ENCODE measurements at places on chromosomes 3 and 15. TPM values are rescaled to one million over a fixed set of nuclear protein-coding genes. Genes with fewer than 3 reads are reported as not detected.

DNA sequence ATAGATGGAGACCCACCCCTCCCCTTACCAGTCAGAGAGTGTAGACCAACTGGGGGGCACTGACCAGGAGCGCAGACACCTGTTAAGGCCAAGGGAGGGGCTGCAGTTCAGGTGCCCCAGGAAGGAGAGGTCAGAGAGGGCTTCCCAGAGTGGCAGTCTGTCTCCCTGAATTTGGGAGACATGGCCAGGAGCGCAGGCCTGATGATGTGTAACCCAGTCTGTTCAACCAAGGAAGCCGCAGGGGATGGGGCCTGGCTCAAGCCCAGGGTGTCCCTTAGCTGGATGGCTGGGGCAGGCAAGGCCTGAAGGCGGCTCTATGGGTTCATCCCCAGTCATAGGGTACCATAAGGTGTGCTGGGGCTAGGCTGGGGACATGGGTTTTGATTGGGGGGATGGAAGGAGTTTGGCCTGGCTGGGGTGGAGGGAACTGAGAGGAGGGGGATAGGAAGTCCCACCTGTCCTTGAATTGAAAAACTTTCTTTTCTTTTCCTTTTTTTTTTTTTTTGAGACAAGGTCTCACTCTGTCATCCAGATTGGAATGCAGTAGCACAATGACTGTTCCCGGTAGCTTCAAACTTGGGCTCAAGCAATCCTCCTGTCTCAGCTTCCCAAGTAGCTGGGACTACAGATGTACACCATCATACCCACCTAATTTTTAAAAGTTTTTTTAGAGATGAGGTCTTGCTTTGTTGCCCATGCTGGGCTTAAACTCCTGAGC is 75.7 kb downstream of the SMAD6 start:
- no peak for DNase-seq

- no peak for DNase-seq
These were observed 66.2 kb downstream of the THRB start for GRCh38 chr3:24428481-24428880.

DNA sequence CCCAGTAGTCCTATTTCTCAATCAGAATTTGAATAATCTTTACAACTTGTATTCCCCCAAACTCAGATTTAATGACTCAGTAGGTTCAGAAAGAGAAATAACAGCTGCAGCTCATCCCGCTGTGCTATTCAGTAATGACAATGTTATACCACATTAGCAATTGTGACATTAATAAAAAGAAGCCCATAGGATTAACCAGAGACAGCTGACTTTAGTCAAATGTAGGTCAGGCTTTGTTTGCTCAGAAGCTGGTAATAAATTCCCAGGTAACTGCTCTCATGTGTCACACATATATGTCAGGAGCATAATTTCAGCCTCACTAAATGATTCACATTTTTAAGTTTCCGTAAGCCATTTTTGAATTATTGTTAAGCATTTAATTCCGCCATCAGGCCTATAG is 222.0 kb upstream of the UBE2E2 start:
- DNase-seq: no peak

The SIDT1 gene
- 61.6 TPM for total RNA-seq

- DNase-seq: no peak
These were observed 21.0 kb downstream of the ANAPC13 start for GRCh38 chr3:134464689-134465365.

DNA sequence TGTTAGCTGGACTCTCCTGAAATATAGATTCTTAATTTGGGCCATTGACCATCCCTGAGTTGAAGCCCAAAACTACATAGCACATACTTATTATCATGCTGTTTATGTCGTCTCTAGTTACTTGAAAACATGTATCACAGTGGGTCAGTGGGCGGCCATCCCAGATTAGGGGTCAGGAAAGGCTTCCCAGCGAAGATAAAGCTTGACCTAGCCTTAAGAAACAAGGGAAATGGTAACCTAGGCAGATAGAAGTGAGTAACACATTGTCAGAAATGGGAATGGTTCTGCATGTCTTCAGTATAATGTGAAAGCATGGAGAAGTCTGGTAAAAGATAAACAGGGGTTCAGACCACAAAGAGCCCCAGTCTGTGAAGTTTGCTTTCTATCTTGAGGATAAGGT is 124.7 kb downstream of the C3orf70 start:
- DNase-seq: no peak

DNA sequence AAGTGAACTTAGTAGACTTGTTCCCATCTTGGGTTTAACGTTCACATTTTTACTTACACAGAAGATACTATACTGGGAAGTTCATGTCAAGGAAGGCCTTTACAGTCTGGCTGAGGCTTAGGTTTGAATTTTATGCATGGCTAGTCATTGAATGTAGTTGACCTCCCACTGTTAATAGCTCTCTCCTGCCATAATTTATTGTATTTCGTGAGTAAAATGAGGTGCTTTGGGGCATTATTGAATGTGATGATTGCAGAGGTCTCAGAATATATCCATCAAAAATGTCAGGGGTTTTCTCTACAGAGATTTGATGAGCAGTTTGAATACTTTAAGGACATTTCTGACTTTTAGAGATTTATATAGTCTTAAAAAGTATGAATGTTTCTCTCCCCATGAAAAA is 356.6 kb upstream of the GRM7 start:
- no peak for DNase-seq

DNA sequence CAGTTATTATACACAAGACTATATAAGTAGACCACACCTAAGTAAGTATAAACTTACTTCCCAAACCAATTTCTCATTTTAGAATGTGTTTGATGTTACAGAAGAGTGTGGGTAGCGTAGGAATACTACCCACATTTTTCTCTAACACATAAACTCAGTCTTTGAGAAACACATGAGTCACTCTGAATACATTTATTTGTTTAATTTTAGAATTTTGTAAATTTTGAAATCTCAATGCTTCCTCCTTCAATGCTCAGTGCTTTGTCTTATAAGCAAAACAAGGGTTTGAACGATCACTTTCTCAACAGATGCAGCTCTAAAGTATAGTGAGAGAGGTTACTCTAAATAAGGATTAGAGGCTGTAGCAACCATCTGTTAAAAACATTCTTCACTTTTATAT is 700.8 kb downstream of the SI start:
- DNase-seq: no peak

The SLITRK3 gene
- 1.2 TPM for total RNA-seq

The GP9 gene
- total RNA-seq: not detected

The RHCG gene
- total RNA-seq: 1.1 TPM

GRCh38 chr3:99865321-99865720 is 47.7 kb downstream of the CMSS1 start:
- DNase-seq: no peak

DNA sequence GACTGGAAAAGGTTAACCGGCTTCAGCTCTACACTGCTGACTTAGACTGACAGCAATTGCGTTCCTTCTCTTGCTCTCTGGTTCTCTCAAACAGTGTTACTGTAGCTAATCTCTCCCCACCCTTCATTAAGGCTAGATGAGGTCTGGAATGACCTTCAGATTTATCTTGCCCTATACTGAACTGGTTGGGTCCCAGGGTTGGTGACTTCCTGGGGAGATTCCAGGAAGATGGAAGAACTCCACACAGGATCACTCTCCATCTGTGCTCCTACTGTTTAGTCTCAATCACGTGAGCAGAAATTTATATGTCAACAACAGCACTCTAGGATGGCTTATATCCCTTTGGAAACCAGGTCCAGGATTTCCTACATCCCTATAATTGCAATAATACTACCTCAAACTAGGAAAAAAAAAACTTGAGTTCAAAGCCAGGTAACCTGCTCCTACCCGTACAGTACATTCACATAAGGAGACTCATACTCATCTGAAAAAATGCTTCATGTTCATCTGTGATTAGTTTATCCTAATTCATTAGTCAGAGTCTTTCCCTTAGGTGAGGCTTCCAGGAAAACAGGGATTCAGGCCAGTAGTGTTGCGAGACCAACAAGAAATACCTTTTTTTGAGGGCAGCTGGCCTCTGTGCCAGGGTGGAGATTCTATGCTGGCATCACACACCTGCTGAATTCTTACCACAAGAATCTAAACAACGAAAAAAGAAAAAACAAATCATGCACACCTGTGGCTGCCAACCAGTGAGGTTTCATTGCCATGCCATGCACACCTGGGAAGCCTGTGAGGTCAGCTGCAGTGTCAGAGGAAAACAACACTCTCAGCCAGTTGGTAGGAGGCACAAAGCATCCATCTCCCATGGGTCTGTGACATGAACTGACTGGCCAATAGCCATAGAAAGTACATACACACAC is 297.3 kb downstream of the MECOM start:
- no peak for DNase-seq

The PP2D1 gene
- total RNA-seq: not detected

- no peak for DNase-seq
These were observed 473.3 kb upstream of the NR2F2 start for GRCh38 chr15:95857124-95857757.

GRCh38 chr3:179309225-179310078 is 13.4 kb upstream of the ZNF639 start:
- no peak for DNase-seq

DNA sequence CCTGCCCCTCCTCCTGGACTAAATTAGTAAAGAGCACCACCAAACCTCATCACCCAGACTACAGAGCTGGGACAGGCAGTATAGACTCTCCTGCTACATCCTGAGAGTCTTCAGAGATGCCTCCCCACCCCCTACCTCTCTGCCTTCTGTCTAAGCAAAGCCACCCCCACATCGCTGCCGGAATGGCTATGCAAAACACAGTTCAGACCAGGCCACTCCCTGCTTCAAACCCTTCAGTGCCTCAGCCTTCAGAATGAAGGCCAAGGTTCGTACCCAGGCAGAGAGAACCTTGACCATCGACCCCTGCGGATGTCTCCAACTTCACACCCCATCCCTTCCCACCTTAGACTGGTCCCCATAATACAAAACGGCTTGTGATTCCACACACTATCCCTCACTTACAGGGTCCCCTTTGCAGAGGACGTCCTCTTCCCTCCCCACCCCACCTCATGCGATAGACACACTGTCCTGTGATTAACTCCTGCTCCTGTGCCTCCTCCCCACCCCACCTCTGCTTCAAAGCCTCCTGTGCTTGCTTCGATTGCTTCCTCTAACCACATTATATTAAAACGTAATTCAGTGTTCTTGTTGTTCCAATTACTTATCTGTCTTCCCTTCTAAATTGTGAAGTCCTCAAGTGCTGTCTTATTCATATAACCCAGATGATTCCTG is 175.3 kb downstream of the UACA start:
- DNase-seq: peak; percentile 25

The KNG1 gene
- total RNA-seq: not detected

- peak; percentile 51 for DNase-seq
These were observed 66.9 kb downstream of the RNF13 start for GRCh38 chr3:149879872-149880271.

DNA sequence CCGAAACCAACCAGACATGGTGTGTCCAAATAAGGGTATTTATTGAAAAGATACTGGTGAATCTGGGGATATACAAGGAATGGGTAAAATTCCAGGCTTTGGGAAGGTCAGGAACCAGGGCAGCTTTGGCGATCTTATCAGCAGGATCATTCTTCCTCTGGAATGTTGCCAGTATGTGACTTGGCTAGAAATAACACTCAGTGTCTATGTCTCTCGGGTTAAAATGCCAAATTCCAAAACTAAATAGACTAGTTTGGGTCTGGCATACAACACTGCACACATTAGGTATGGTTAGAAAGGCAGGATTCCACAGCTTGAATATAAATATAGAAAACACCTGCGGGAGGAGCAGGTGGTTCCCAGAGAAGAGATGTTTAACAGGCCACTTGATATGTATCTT is 220.2 kb upstream of the CD96 start:
- no peak for DNase-seq

All from ureter (tissue), 1 donor.